ENCODE measurements at places on chromosomes 5 and 9.

DNA sequence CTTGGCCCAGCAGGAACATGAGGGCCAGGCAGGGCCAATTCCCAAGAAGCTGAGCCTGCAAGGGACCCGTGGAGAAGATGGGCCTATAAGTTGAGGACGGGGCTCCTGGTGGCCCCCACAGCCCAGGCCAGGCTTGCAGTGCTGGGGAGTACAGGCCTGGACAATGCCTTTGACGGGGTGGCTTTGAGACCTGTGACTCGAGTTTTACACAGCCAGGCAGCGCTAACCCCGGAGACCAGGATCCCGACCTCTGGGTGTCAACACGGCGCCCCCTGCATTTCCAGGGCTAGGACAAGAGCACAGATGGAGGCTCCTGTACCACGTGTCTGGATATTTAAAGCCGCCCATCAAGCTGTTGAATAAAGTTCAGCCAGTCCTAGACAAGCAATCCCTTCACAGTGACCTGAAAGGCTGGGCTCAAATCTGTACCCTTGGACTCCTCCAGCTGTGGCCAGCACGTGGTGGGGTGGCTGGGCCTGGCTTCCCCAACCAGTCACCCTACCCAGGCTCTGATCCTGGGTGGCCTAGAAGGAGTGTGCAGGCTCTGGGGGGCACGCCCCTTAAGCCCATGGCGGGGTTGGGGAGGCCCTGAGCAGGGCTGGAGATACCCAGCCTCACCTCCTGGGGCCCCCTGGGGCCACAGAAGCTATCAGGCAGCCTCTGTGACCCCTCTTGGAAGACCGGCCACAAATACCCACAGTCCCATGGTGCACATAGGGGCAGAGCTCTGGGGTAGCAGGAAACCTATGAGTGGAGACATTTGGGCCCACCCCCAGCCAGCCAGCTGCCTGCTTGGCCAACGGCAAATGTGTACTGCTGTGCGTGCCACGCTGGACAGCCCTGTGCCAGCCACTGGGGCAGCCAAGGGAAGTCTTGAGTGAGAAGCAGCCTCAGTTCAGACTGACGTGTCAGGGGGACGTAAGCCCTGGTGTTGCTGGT, 88.7 kb downstream of the NTNG2 start:
- DNase-seq, result no peak

DNA sequence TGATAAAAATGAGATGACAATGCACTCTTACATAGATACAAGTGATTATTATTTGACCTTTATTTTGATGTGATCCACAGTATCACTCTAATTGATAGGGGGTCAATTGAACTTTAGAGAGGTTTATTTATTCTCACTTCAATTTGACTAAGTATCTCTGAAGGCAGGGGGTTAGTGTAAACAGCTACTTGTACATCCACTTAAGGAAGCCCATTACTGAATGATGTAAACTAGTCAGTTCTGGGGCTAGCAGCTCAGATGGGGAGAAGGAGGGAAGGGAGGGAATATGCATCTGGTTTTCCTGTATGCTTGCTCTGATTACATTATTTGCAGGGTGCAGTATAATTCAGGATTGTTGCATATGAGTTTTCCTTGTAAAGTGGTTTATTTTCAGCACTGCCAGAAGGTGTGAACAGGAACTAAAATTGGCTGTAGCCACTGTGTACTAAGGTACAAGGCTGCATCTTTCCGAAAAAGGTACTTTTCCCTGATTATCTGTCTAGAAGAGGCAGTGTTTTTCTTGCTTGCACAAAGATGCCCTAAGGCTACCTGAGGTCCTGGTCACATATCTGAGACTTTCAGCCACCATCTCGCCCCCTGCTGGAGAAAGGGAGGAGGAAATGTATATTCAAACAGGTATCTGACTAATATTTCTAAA, 51.2 kb downstream of the MRPS27 start:
- DNase-seq, result peak; percentile 2

DNA sequence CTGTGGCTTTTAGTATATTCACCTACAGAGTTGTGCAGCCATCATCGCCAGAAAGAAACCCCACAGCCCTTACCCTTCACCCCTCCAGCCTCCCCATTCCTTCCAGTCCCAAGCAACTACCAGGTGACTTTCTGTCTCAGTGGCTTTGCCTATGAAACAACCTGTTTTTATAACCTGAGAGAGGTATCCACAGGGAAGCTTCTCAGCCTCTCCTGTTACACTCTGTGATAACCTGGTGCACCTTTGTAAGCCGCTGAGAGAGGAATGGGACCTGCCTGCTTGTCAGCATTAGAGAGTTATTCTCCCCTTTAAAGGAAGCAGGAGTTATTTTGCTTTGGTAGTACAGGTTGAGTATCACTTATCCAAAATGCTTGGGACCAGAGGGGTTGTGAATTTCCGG, 93.6 kb downstream of the TRIO start:
- DNase-seq, result no peak

GRCh38 chr9:121975801-121976277, 117.3 kb downstream of the TTLL11 start:
- DNase-seq, result no peak

DNA sequence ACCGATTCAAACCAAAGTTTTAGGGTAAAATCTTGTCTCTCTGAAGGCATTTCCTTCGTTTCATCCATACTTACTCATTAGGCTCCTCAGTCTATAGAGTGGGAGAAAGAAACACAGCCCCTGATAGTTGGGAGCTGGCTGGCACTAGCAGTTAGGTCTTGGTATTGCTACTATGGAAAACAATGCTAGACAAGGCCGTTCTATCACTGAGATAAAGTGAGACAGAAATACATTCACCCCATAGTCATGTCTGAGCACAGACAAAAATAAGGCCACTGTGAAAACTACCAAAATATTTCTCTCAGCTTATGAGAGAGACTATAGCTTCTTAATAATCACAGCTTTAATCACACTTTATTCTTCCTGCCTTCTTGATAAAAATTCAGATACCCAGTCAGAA, 28.7 kb upstream of the KCNV2 start:
- no peak for DNase-seq

GRCh38 chr9:69542942-69543704, 129.0 kb downstream of the APBA1 start:
- DNase-seq, result no peak

- DNase-seq, result no peak
Observed at GRCh38 chr5:77300451-77300850, 90.0 kb downstream of the PDE8B start.
